ENCODE measurements at places on chromosomes 5 and 9.

GRCh38 chr5:138354926-138355378 is 2.5 kb downstream of the KDM3B start:
- no peak for DNase-seq

DNA sequence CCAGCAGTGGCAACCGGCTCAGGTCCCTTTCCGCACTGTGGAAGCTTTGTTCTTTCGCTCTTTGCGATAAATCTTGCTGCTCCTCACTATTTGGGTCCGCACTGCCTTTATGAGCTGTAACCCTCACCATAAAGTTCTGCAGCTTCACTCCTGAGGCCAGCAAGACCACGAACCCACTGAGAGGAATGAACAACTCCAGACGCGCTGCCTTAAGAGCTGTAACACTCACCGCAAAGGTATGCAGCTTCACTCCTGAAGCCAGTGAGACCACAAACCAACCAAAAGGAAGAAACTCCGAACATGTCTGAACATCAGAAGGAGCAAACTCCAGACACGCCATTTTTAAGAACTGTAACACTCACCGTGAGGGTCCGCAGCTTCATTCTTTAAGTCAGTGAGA is 103.5 kb downstream of the GLIS3 start:
- no peak for DNase-seq

DNA sequence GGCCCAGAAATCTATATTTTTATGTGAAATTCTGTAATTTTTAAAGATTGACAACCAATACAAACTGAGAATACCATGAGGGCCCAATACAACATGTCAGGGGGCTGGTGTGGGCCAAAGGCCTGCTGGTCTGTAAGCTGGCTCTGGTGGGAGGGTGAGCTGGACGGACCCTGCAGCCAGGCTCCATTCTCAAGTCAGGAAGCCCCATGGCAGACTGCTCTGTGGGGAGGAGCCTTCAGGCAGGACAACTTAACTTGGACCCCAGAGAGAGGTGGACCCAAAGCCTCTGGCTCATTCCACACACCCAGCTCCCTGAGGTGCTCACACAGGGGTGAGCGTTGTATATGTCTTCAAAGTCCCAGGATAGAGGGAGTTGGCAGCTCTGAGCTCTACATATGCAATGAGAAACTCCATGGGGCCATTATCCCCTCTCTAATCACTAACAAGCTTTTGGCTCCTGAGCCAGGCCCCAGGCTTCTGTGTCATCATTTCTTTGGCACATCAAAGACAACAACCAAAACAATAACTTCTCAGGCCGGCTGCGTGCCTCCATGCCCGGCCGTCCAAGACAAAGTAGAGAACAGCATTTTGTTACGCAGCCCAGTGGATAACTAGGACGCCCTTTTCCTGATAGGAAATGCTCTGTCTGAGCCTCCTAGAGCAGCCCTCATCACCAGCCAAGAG is 6.4 kb downstream of the SEPTIN8 start:
- DNase-seq: no peak

DNA sequence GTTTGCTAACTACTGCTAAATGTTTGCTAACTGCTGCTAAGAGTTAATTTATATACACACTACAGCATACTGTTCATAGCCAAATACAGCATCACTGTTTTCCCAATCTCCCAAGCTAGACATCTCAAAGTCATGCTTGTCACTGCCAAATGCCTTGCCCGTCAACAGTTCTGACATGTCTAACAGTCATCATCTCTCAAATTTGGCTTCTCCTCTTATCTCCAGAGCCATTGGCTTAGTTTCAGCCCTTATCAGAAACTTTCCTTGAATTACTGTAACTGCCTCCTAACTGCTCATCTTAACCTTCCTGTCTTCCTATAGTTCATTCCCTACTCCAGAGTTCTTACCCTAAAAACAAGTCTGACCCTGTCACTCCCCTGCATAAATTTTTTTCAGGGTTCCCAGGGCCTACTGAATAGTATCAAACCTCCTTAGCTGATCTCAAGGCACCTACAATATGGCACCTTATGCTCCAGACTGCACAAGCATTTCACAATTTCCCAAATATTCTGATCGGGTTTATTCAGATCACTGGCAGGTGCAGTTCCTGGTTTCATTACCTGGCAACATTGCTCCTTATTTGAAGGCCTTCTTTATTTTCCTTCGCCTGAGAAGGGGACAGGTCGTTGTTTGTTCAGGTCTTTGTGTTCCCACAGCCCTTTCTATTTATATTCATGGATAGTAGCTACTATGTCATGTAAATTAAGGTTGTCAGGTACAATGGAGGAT is 55.9 kb upstream of the ANKRD55 start:
- DNase-seq: no peak

DNA sequence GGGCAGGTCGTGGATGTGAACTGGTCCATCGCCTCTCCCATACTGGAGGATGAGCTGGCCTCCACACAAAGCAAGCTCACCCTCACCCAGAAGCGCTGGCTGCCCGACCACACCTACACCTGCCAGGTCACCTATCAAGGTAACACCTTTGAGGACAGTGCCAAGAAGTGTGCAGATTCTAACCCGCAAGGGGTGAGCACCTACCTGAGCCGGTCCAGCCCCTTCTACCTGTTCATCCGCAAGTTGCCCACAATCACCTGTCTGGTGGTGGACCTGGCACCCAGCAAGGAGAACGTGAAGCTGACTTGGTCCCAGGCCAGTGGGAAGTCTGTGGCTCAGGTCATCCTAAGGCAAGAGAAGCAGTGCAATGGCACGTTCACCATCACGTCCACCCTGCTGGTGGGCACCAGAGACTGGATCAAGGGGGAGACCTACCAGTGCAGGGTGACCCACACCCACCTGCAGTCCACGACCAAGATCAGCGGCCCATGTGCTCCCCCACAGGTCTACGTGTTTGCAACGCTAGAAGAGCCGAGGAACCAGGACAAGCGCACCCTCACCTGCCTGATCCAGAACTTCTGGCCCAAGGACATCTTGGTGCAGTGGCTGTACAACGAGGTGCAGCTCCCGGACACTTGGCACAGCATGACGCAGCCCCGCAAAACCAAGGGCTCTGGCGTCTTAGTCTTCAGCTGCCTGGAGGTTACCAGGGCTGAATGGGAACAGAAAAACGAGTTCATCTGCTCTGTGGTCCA is 71.3 kb downstream of the INSL6 start:
- no peak for DNase-seq

DNA sequence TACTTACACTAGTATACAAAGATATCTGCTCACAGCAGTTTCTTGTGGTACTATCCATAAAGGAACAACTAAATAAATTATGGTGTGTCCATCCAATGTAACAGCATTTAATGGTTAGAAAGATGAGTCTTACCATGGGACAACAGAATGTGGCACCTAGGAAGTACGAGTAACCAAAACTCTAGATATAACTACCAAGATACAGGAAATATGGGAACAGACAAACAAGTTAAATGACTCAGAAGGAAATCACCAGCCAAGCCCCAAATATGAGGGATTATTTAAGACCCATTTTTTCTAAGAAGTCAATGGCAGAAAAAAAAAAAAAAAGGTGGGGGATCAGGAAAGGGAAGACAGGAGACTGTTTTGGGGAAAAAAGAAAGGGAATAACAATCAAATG is 294.8 kb downstream of the PRELID2 start:
- no peak for DNase-seq

DNA sequence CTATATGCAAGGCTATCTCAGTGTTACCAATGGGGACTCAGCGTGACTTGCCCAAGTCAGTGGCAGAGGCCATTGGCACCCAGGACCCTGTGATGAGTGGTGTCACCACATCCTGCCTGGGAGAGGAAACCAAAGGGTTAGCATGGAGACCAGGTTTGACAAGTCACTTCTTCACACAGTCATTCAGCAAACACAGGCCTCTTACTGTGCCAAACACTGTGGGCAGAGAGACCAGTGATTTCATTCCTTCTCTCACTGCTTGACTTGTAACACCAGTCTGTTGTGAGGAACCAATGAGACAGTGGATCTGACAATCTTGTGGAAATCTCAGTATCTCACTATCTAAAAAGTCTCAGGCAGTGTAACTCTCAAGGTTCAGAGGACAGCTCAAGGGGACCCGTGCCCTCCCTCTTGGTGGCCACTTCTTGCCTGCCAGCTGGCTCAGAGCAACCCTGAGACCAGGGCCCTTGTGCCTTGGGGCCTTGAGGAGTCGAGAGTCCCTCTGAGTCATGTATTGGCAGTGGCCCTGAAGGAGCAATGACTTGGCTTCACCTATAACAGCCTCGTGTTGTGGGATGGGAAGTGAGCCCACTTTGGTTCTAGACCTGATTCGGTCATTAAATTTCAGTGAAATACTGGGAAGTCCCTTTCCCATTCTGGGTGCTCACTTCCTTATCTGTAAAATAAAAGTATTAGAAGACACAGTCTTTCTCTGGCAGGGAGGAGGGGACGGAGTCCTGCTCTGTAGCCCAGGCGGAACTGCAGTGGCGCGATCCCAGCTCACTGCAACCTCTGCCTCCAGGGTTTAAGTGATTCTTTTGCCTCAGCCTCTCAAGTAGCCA is 1.6 kb downstream of the FABP6 start:
- DNase-seq: no peak

- no peak for DNase-seq
Measured at GRCh38 chr9:119810645-119811429, 441.6 kb upstream of the BRINP1 start.

- DNase-seq: no peak
Measured at GRCh38 chr9:116163293-116164055, 9.9 kb downstream of the PAPPA start.

- no peak for DNase-seq
Measured at GRCh38 chr5:77172713-77173328, 37.7 kb upstream of the PDE8B start.

GRCh38 chr5:2302169-2302568 is 419.4 kb upstream of the IRX4 start:
- DNase-seq: no peak

DNA sequence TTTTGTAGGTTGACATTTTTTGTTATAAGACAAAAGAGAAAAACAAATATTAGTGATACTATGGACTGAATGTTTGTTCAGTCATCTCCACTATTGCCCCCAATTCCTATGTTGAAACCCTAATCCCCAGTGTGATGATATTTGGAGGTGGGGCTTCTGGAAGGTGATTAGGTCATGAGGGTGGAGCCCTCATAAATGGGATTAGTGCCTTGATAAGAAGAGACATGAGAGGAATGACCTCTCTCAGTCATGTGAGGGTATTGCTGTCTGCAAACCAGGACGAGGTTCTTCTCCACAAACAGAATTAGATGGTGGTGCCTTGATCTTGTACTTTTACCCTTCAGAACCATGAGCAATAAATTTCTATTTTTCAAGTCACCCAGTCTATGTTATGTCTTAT is 34.5 kb upstream of the KLF9 start:
- DNase-seq: no peak

DNA sequence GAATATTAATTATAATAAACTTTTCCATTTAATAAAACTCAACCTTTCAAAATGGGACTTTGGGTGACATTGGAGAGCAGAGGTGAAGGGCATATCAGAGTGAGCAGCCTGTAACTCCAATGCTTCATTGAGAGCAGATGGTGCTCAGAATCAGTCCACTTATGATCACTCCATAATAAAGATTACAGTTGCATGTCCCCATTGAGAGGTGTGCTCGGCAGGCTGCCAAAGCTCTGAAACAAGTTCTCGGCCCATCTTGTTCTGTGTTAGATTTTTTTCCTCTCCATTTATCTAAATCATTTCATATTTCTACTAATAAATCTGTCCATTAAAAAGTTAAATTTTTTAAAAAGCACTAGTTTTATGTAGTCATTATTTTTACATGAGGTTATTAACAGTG is 1786.4 kb upstream of the WWC1 start:
- DNase-seq: no peak

DNA sequence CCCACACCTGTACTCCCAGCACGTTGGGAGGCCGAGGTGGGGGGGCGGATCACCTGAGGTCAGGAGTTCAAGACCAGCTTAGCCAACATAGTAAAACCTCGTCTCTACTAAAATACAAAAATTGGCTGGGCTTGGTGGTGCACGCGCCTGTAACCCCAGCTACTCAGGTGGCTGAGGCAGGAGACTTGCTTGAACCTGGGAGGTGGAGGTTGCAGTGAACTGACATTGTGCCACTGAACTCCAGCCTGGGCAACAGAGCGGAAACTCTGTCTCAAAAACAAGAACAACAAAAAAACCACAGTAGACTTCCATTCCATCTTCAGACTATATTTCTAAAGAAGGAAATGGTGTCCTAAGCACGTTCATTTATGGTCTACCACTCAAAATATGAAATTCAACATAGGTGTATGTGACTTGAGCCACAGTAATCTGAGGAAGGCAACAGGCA is 14.2 kb upstream of the SERINC5 start:
- DNase-seq: no peak

- no peak for DNase-seq
Measured at GRCh38 chr5:131756942-131757341, 39.9 kb downstream of the FNIP1 start.

DNA sequence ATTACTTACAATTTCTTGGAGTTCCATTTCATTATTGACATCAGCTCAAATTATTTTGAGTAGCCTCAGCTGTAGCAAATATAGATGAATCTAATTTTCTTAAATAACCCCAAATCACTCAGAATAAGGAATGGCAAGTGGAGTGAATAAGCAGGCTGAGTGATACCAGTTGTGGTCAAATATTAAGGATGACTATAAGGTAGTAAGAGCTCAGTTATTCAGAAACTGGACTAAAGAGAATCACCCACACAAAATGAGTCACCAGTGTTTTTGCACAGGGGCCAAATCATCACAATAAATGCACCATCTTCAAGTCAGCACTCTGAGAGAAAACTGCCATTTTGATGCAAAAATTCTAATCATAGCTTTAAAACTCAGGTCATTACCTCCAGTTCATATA is 128.9 kb upstream of the TARS1 start:
- DNase-seq: no peak

- DNase-seq: no peak
Measured at GRCh38 chr5:138359621-138360020, 7.1 kb downstream of the KDM3B start.

- DNase-seq: no peak
Measured at GRCh38 chr9:17003576-17004240, 131.1 kb upstream of the CNTLN start.

GRCh38 chr9:38160613-38161215 is 91.7 kb upstream of the SHB start:
- DNase-seq: peak; percentile 80

GRCh38 chr9:114098021-114098935 is 814 bp downstream of the KIF12 start:
- DNase-seq: peak; percentile 27

- DNase-seq: no peak
Measured at GRCh38 chr5:8561854-8562253, 692.9 kb downstream of the MTRR start.

DNA sequence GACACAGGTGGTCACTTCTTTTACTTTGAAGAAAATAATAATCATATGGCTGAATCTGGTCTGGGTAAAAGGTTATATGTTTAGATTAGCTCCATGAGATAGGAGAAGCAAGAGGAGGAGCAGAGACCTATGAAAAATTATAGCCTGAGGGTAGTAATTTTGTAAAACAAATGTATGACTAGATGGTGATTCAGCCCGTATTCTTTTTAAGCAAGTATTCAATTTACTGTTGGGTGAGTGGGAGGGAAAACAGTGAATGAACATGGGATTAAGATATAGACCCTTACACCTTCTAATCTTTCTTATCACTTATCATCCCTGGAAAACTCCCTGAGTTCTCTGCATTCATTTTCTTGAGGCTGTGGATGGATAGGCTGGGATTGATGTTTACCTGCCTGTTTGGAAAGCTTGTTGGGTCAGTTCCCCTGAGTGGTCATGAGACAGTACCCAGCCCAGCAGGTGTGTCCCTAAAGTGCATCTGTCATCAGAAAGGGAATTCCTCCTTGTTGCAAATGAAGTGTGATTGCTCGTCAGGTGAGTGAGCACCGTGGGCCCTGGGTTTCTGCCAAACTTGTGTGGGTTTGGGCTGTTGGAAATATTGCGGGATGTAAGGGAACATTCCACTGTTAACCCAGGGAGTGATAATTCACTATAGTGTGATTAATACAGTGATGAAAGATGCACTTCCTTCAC is 101.2 kb upstream of the GDNF start:
- DNase-seq: no peak

All from activated naive CD4-positive, alpha-beta T cell treated with anti-CD3 and anti-CD28 coated beads, Interleukin-2, amount 50 U/mL, for 72 hours (primary cell).